Spleen (tissue), 13 donors: ENCODE measurements at places on chromosomes 3 and 15. TPM values are rescaled to one million over a fixed set of nuclear protein-coding genes. Genes with fewer than 3 reads are reported as not detected.

DNA sequence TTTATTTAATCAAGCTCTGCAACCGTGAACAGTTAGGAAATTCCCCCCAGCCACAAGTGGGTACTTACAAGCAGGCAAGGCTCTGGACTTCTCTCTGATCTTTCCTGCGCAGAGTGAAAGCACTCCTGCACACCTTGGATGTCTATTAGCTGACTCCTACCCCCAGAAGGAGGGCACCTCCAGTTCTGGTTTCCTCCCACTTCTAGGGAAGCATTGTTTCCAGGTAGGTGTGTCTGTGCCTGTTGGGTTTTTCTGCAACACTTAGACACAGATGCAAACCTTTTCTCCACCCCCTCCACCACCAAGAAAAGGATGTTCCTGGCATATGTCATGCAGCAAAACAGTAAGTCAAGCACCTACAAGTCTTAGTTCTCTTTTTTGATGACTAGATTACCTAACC lies at the start of gene ZBED2:
ZBED2 (minus strand) TSS at position 115 of the 400 bp plus-strand sequence. CDS start 1,145 bp downstream, outside the sequence.
- DNase-seq: no peak

SH3GL3 gene
- not detected for total RNA-seq

ARNT2 gene
- 10.5 TPM for total RNA-seq

DNA sequence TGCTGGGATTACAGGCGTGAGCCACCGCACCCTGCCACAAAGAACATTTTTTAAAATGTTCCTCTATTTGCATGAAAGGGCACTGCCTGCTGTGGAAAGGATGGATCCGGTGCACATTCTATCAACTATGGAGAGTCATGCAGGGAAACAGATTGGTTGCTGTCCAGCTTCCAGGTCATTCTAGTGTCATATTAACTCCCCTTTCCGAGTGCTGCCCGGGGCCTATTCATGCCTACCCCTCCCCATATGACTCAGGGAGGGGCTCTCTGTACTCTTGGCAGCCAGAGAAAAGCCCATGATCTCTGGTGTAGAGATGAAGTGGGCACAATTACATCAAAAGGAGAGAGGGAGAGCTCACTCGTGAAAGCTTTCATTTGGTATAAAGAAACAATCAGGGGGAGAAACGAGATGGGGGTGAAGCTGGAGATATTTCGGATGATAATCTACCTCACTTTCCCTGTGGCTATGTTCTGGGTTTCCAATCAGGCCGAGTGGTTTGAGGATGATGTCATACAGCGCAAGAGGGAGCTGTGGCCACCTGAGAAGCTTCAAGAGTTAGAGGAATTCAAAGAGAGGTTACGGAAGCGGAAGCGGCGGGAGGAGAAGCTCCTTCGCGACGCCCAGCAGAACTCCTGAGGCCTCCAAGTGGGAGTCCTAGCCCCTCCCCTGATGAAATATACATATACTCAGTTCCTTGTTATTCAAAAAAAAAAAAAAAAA lies 16.1 kb upstream of the AHSG start:
- no peak for DNase-seq

- DNase-seq: no peak
Measured at GRCh38 chr15:62462721-62463120, 297.6 kb upstream of the C2CD4B start.

GRCh38 chr3:42666577-42666998 lies 13.1 kb downstream of the ZBTB47 start:
- peak; percentile 56 for DNase-seq

GRCh38 chr3:124258057-124258500 lies 266.2 kb upstream of the ROPN1 start:
- no peak for DNase-seq

PLCL2 gene
- total RNA-seq: 51.9 TPM

- no peak for DNase-seq
Measured at GRCh38 chr3:9944271-9944670, 7.9 kb downstream of the PRRT3 start.

P4HTM gene
- total RNA-seq: 32.6 TPM

DPPA4 gene
- 1.3 TPM for total RNA-seq
